H1 (cell line): ENCODE measurements at places on chromosomes 1 and 21.

- no peak for DNase-seq
Measured at GRCh38 chr1:89929467-89930063, 65.3 kb upstream of the ZNF326 start.

GRCh38 chr21:29250636-29251035 is 48.1 kb upstream of the BACH1 start:
- DNase-seq, result no peak

DNA sequence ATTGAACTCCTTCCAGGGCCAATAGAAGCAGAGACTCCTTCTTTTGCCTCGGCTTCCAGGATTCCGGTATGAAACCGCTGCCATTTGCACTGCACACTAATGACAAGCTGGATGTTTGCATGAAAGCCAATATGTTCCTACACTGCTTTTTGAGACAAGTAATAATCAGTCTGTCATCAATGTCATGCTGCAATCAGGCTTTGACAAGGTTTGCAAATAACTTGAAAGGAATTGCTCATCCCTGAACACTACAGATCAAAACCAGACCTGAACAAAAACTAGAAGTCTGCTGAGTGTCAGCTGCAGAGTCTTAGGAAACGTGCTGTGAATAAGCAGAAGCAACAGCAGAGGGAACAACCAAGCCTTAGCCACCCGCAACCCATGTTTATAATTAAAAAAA is 720.7 kb upstream of the CXADR start:
- no peak for DNase-seq

DNA sequence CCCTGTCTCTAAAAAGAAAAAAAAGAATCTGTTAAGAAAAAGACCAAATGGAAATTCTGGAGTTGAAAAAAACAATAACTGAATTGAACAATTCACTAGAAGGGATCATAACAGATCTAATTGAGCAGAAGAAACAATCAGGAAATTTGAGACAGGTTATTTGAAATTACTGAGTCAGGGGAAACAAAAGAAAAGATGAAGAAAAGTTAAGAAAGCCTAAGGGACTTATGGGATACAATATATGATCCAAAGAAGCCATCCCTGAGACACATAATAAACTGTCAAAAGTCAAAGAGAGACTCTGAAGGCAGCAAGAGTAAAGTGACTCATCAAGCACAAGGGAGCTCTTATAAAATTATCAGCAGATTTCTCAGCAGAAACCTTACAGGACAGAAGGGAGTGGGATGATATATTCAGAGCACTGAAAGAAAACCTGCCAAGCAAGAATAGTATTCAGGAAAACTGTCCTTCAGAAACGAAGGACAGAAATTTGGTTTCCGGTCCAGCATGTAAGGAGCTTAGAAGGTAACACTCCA is 44.5 kb downstream of the SLC2A1 start:
- DNase-seq, result no peak

DNA sequence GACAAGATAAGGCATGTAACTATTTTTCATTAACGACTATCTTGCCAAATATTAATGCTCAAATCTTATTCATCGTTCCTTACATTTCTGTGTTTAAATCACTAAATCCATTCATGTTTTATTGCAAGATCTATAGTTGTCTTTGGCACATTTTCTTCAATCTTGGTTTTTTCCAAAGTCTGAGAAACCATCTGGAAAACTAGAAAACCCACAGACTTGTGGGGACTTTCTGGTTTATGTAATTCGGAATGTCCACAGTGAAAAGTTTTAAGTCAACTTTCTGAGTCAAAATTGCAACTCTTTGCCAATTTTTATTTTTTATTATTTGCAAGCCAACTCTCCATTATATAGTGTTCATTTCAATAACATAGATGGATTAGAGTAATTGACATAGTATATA is 520.8 kb upstream of the ADAMTS5 start:
- DNase-seq, result no peak
